ENCODE measurements at places on chromosomes 2 and 18.

DNA sequence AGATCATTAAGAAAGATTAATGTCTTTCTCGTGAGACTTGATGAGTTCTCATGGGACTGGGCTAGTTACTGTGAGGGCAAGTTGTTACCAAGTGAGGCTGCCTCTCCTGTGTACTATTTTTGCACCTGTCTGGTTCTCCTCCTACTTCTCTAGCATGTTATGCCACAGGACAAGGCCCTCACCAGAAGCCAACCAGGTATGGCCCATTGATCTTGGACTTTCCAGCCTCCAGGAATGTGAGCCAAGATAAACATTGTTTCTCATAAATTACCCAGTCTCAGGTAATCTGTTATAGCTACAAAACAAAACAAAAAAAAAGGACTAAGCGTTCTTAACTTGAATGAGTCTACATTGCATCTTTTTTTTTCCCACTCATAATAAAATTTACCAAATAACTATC is 184.1 kb downstream of the CDH7 start:
- no peak for DNase-seq

- DNase-seq: no peak
Observed at GRCh38 chr2:58756336-58756735, 515.2 kb upstream of the FANCL start.

GRCh38 chr2:50612306-50612705 is 419.6 kb downstream of the NRXN1 start:
- DNase-seq: no peak

DNA sequence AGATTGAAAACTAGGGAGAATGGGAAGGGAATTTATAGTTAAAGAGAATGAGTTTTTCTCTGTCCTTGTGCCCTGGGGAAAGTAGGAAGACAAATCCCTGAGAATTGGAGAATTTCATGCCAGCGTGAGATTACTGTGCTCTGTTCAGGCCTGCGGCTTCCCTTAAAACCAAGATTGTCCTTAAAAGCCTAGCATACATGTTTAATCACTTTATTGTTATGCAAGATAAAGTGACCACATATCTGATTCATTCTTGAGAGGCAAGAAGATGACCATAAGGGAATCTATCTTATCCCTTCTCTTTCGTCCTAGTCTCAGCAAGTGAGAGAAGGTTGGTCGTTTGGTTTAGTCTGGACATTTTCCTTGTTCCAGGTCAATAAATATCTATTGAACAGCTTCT is 75.9 kb downstream of the ADCYAP1 start:
- no peak for DNase-seq

- DNase-seq: no peak
Observed at GRCh38 chr2:239964399-239965185, 60.5 kb downstream of the NDUFA10 start.

- DNase-seq: no peak
Observed at GRCh38 chr18:77984178-77984577, 734.5 kb downstream of the GALR1 start.

DNA sequence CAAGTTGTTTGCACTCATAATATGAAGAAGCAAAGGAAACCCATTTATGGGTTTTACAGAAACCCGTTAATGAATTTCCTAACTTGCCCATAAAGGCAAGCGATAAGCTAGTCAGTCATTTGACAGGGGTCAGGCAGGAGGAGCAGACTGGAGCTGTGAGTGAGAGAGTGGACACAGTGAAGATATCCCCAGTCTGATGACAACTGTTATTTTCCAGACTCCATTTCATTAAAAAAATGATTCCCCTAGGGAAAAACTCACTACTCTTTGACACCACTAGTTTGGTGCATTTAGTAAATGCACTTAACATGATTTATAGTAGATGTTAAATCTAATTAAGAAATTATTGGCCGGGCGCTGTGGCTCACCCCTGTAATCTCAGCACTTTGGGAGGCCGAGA is 80.8 kb downstream of the TGIF1 start:
- no peak for DNase-seq

- no peak for DNase-seq
Observed at GRCh38 chr18:41818381-41819355, 136.4 kb upstream of the PIK3C3 start.
